ENCODE measurements at places on chromosomes 2 and 18.

DNA sequence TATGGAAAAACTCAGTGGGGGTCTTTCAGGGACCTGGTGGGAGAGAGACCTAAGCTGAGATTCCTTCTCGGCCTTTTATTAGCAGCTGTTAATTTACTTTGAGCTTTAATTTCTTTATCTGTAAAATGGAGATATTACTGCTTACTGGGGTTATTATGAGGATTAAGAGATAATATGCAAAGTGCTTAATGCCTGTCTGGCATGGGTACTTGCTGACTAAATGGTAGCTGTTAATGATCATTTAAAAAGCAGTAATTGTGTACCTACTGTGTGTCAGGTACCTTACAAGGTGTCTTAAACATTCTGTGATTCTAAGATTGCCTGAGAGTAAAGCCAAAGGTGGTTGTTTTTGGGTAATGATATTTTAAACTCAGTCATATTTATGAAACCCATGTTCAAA is 2.6 kb downstream of the ITGA6 start:
- no peak for DNase-seq

DNA sequence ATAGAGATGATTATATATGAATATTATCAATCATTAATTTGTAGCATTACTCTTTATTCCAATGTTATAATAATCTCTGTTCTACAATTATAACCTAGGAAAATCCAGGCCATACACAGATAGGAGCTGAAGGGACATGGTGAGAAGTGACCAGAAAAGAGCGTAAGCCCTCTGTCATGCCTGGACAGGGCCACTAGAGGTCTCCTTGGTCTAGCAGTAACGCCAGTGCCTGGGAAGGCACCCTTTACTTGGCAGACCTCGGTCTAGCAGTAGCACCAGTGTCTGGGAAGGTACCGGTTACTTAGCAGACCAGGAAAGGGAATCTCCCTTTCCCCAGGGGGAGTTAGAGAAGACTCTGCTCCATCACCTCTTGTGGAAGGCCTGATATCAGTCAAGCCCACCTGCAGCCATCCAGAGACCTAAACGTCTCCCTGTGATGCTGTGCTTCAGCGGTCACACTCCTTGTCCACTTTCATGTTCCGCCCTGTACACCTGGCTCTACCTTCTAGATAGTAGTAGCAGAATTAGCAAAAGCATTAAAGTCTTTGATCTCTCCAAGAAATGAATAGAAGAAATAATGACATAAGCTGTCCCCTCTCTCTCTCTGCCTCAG is 447.5 kb upstream of the FSIP2 start:
- peak; percentile 1 for DNase-seq

DNA sequence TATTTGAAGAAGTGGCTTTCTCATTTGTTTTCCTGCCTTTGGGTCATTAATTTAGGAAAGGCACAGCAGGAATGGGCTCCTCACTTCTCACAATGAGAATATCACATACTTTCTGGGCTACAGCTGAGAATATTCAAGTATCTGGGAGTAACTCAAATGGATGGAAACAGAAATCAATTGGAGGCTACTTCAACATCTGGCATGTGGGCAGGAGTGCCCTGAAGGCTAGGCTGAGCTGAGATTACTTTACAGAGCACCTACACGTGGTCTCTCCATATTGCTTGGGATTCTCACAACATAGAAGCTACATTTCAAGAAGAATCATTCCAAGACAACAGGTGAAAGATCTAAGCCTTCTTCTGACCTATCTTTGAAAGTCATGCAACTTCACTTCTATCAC is 325.4 kb downstream of the PID1 start:
- DNase-seq = no peak

- no peak for DNase-seq
Measured at GRCh38 chr2:1749489-1750119, 5.3 kb upstream of the PXDN start.

DNA sequence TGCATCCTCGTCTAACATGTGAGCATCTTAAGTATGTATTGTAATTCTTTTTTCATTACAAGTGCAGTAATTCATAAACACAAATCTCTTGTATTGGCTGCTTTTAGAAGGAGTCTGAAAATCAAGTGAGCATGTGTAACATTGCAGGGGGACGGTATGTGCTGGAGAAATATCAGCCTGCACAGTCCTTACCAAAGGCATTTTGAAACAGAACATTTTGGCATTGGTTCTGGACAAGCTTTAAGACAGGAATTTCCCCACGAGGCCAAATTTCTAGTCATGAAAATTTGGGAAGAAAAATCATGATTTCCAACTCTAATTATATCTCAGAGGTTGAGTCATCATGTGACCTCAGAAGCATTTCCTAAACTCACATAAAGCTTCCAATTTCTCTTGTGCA is 24.7 kb upstream of the NRP2 start:
- no peak for DNase-seq

DNA sequence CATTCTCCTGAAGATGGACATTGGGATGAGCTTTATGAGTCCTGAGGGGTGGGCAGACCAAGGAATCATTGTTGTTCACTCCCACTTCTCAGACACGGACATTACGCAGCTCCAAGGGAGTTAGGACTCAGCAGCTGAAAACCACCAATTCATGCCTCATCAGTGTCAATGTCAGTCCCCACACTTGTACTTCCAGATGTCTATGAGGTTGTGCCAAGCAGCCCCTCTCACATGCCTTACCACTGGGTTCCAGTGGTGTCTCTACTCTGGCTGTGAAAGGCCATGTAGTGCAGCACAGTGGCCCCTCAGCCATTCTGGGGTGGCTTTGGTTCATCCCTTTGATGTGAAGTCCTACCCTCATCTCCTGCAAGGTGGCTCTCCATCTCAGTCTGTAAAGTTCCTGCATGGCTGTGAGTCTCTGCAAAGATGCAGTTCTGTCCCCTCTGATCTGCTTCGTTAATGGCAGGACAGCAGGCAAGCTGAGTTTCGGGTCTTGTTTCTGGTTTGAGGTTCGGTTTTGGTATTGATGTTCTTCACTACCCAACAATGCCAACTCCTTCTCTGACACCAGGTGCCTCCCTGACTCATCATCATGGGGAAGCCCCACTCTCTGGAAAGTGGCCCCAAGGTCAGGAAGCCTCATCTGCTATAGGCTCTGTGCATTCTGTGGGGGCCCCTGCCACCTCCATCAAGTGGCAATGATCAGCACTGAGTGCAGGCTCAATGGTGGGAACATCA is 14.0 kb upstream of the COL6A3 start:
- DNase-seq = no peak

- no peak for DNase-seq
Measured at GRCh38 chr2:36246320-36246990, 109.1 kb upstream of the CRIM1 start.
